ENCODE measurements at places on chromosomes 6 and 20.

- no peak for DNase-seq
Observed at GRCh38 chr6:107399935-107400334, 59.4 kb downstream of the PDSS2 start.

DNA sequence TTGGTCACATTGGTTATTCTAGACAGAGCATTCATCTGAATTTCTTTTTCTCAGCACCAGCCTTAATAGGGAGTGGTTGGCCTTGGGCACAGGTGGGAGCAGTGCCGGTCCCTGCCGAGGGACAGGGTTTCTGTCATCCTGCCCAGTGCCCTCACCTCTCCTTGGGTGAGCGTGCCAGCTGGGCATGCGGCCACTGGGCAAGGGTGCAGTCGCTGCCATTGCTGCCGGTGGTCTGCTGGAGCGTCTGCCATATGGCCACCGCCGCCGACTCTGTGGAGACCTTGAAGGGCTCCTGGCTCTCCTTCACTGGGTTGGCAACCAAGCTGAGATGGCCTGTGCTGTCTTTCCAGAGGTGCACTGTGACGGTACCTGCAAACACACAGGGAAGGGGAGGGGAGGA, 16.4 kb upstream of the UQCC2 start:
- no peak for DNase-seq

- peak; percentile 35 for DNase-seq
Observed at GRCh38 chr20:35297155-35297554, 4.9 kb upstream of the FAM83C start.

- DNase-seq = no peak
Observed at GRCh38 chr6:96934087-96934486, 9.6 kb downstream of the KLHL32 start.

GRCh38 chr6:40931931-40932330, 107.1 kb downstream of the UNC5CL start:
- peak; percentile 61 for DNase-seq

DNA sequence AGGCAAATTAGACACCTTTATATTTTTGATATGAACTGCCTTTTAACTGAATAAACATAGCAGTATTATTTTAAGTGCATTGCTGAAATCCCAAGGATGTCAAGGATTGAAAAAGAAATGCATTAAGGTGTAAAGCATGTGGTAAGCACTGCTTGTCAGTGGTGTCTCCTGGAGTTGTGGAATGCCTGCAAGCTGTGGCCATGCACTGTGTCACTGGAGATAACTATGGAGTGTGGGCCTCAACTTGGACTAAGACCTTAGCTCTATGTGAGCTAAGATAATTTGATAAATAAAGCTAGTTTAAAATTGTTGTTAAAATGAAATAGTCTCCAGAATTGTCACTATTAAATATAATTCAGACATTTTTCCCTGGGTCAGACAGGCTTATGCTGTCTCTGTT, 156.6 kb upstream of the OPRM1 start:
- no peak for DNase-seq

DNA sequence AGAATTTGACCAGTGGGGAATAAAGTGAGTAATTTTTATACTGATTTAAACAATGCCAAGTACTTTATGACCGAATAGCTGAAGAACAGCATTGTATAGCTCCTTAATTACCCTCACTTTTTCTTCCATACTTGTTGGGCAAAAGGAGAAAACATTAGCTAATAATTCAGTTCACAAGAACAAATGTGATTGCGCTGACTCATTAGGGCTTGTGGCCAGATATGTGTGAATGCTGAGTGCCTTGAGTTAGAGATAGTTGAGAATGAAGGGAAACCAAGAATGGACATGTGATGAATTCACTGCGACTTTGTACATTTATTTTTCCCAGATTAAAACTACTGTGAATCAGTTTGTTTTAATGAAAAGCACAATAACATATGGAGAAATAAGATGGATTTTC, 669.4 kb downstream of the TFAP2A start:
- DNase-seq = peak; percentile 11

DNA sequence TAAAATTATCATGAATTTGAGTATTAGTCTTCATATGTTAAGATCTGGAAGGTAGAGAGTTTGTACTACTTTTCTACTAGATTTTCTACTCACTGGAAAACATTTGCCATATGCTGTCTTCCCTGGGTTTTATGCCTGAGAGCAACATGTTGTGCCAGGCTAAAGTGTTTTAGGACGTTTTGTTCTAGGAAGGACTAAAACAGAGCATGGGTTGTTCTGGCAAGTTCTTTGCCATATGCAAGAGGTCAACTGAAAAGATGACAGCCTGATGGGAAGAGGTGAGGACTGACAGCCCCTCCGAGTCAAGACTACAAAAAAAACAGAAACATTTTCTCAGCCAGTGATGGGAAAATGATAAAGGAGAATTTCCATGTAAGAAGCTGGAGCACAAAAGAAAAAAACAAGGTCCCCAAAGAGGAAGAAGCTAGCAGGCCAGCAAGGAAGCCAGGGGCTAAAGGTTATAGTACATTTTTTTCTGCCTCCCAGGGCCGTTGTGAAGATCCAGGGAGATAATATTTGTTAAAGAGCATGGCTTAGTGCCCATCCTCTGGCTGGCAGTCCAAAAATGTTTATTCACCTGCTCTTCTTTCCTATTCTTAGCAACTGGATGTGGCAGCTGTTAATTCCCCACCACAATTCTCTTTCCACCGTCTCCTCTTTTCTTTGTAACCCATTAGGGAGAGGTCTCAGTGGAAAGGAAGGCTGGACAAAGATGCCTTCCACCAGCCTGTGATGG, 7.8 kb downstream of the SCGN start:
- no peak for DNase-seq

DNA sequence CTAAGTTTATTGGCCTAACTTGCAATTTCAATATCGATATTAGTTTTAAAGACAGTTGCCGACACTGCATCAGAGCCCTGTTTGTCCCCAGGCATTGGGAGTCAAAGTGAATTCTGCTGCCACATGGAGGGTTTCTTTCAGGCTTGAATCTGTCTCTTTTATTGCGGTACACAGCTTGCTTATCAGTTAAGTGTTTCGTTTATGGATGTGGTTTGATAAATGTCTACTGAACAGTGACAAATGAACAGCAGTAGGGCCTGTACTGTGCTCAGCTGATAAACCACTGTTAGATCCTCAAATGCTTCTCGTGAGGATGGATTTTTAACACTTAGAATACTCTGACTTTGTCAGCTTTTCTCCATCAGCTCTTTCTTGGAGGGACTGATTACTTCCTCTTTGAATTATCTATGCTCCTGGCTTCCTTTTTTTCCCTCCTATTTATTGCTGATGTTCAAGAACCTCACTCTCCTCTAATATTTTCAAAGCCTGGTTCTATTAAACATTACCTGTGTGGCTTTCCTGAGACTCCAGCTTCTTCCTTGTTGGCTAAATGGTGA, 240.8 kb downstream of the PLCB1 start:
- no peak for DNase-seq

DNA sequence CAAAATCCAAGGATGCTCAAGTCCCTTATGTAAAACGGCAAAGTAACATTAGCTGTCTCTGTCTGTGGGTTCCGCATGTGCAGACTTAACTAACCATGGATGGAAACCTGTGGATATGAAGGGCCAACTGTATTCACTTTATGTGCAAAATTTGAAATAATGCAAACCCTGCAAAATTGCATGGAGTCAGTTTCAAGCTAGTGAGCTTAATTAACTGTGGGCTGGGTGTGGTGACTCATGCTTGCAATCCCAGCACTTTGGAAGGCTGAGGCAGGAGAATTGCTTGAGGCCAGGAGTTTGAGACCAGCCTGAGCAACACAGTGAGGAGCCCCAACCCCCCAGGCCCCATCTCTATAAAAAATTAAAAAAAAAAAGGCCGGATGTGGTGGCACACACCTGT, 81.4 kb downstream of the ANKS1A start:
- peak; percentile 58 for DNase-seq

DNA sequence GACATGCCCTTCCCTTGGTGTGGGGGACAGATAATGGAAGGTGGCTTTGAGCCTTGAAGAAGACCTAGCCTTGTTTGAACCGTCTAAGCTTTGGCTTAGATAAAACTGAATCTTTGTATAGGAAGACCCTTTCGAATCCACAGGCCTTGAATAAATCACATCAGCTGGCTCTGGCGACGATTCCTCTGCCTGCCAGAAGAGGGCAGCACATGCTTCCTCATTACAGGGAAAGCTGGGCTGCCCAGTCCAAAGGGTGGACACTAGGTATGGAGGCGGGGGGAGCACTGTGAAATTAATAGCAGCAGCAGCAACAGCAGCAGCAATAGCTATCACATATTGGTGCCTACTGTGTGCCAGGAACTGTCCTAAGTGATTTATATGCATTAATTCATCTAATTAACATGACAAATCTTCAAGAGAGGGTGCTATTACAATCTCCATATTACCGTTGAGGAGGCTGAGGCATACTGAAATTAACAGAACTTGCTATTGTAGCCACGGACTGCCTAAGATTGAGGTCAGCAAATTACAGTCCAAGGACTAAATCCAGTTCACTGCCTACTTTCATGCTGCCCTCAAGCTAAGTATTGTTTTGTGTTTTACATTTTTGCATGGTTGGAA, 85.1 kb downstream of the CLIC5 start:
- DNase-seq = peak; percentile 64

- DNase-seq = peak; percentile 40
Observed at GRCh38 chr20:62025832-62026563, 39.7 kb downstream of the TAF4 start.

GRCh38 chr20:57458400-57459160, 66.4 kb downstream of the CTCFL start:
- no peak for DNase-seq

DNA sequence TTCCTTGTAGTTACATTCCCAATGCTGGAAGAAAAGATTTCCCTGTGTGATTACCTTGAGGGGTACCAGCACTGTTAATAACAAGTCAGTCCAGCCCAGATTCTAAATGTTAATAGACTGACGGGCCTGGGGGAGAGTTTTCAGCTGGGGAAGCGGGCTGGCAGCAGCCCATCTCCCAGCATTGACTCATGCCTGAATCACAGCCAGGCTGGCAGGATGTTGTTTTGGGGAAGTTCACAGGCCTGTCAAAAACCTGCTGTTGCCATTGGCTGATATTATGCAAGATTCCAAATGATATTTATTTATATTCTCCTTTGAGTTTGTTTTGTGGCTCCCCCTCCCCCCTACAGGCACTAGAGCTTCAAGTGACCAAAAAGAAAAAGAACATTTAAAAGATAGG, 213.9 kb upstream of the CNR1 start:
- DNase-seq = peak; percentile 90

GRCh38 chr6:144140867-144141266, 9.4 kb upstream of the STX11 start:
- no peak for DNase-seq

GRCh38 chr6:125252891-125253290, 48.9 kb downstream of the HDDC2 start:
- DNase-seq = peak; percentile 21

GRCh38 chr6:57135885-57136284, 36.2 kb upstream of the BAG2 start:
- peak; percentile 2 for DNase-seq

DNA sequence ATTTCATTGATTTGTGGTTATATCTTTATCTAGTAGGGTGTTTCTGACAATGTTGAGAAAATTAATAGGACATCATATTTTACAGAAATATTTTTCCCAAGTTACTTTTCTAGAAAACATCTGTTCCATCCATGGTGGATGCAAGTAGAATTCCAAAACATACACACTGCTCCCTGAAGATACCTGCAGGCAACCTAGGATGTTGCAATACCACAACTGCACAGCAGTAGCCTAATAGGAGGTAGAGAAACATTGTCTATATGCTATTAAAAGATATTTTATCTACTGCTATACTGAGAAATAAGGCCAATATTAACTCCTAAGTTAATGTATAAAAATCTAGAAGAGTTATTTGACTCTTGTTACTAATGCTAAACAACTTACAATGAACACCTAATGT, 6.8 kb downstream of the ILRUN start:
- no peak for DNase-seq

DNA sequence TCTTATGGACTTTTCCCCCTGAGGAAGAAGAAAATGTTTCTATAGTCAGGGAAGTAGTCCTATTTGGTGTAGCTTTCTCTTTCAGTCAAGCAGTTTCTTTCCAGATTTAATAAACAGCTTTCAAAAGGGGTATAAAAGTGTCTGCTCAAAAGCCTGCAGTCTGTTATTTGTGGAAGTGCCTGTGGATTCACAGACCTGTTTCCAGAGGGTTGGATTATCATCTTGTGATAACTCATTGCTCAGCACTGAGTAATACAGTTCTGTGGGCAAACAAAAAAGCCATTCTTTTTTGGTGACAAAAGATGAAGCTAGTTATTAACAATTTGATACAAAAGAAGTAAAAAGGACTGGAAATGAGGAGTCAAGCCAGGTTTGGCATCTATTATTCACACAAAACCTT, 358.2 kb upstream of the ID4 start:
- peak; percentile 4 for DNase-seq

DNA sequence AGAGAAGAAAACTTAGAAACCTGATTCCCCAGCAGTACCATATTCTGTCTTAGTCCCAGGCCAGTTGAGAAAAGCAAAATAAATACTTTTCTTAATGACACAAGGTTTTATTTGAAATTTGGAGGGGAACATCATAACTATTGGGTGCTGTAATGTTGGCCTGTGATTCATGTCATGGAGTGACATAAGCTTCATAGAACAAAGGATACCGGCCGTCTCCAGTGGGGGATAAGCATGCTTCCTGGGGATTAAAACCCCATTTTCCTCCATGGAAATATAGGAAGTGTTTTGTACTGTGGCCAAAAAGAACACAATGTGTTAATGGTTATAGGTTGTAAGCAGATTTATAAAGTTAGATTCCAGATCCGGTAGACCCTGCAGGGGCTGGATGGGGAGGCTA, 18.0 kb downstream of the MTHFD1L start:
- DNase-seq = no peak

DNA sequence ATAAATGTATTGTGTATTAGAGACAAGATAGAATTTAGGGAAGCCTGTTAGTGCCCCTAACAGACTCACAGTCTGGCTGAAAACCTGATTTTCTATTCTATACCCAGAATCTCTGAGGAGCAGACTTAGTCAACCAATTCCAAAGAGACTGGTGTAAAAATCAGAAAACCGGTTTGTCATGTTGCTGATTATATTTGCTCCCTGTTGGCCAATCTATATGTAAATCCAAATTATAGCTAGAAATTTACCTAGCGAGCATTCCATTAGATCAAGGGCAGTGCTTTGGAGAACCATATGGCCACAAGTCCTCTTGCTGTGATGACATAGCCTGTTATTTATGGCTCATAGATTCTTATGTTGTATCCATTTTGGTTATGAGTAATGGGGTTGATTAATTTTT, 4.8 kb downstream of the NFYA start:
- DNase-seq = no peak

DNA sequence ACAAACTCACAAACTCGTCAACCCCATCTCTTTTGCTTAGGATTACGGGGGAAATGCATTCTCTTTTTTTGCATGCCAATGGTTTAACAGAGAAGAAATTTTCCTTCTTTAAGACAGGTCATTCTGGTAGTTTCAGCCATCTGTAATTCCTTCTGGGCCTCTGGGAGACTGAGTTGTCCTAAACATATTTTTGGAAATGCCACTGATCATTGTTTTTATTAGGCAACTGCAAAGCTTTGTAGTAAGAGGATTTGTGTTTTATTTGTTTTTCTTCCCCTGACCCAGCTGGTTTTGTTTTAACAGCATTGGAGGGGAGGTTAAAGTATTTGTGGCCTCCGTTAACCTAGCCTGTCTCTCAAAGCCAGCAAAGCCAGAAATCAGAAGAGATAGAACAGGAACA, 73.1 kb upstream of the ISM1 start:
- no peak for DNase-seq

Data from EL (cell line).